ENCODE measurements at places on chromosomes 13 and 19. TPM values are rescaled to one million over a fixed set of nuclear protein-coding genes. Genes with fewer than 3 reads are reported as not detected.

Gene APC2
- not detected for polyA plus RNA-seq

Gene FUZ
- 51.2 TPM for polyA plus RNA-seq

Gene ZNF556
- 0.56 TPM for polyA plus RNA-seq

Gene ZNF221
- polyA plus RNA-seq: 0.54 TPM

Gene GRIK5
- polyA plus RNA-seq: 8.9 TPM

Gene RASAL3
- 1.5 TPM for polyA plus RNA-seq

Data from kidney (tissue), 22 donors.